ENCODE measurements at places on chromosomes 6 and 20. TPM values are rescaled to one million over a fixed set of nuclear protein-coding genes. Genes with fewer than 3 reads are reported as not detected.
A peak's percentile ranks its signal among the peaks of the same experiment; 100 is the strongest.

Gene L3MBTL3
- total RNA-seq: 5.7 TPM

Gene SPATS1
- 0.45 TPM for total RNA-seq

DNA sequence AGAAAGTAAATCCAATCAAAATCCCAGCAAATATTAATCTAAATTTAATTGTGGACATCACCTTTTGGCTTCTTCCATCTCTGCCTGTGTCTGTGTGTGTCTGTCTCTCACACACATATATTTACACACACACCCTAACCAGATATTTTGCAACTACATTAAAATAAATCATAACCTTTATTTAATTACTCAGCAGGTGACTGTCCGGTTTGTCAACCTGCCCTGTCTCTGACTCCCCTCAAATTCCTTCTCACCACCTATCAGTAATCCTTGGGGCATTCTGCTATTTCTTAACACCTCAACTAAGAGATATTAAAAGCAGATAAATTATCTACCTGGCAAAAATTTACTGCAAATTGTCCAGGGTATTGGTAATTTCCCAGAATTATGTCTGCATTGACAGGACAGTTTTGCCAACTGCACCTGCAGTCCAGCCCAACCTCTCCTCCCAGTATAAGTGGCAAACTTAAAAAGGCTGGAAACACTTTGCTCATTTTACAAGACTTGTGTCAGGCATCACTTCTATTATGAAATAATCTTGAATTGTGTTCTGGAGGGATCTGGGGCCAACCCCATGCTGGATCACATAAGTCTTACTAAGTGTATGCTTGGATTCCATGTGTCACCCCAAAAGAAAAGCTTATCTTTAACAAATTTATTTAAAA lies 216.1 kb downstream of the GMDS start:
- no peak overlapping the region for H3K4me3 ChIP-seq
- DNase-seq: no peak
- H3K36me3 ChIP-seq: no peaks in the 10 kb centered on the region
- no peak overlapping the region for H3K27ac ChIP-seq
- H3K4me1 ChIP-seq: no peaks in the 10 kb centered on the region

Gene PTCHD4
- 5.0 TPM for total RNA-seq

GRCh38 chr6:76382201-76382600 lies 309.7 kb upstream of the IMPG1 start:
- H3K4me3 ChIP-seq: no peak overlapping the region
- no peak for DNase-seq
- H3K4me1 ChIP-seq: no peaks in the 10 kb centered on the region
- H3K27me3 ChIP-seq: no peaks in the 10 kb centered on the region

- H3K27me3 ChIP-seq: no peaks in the 10 kb centered on the region
- DNase-seq: no peak
- H3K4me3 ChIP-seq: no peak overlapping the region
- H3K4me1 ChIP-seq: peaks cover 3% of the 10 kb centered on the region
- no peaks in the 10 kb centered on the region for H3K36me3 ChIP-seq
- no peak overlapping the region for H3K27ac ChIP-seq
Observed at GRCh38 chr6:134821397-134821796, 128.5 kb downstream of the ALDH8A1 start.

Gene SH3BGRL2
- 22.4 TPM for total RNA-seq

- H3K27ac ChIP-seq: no peak overlapping the region
- H3K4me3 ChIP-seq: no peak overlapping the region
- peaks cover 4% of the 10 kb centered on the region for H3K4me1 ChIP-seq
- no peak for DNase-seq
- no peaks in the 10 kb centered on the region for H3K36me3 ChIP-seq
- no peaks in the 10 kb centered on the region for H3K27me3 ChIP-seq
Observed at GRCh38 chr20:8722277-8722928, 346.5 kb upstream of the PLCB4 start.

Gene PKHD1
- total RNA-seq: 0.61 TPM

- H3K27ac ChIP-seq: peak overlapping the region; percentile 62
- H3K27me3 ChIP-seq: peaks cover 99% of the 10 kb centered on the region
- DNase-seq: no peak
- H3K4me1 ChIP-seq: peaks cover 27% of the 10 kb centered on the region
Observed at GRCh38 chr6:1393641-1394283, 4.4 kb downstream of the FOXF2 start.

DNA sequence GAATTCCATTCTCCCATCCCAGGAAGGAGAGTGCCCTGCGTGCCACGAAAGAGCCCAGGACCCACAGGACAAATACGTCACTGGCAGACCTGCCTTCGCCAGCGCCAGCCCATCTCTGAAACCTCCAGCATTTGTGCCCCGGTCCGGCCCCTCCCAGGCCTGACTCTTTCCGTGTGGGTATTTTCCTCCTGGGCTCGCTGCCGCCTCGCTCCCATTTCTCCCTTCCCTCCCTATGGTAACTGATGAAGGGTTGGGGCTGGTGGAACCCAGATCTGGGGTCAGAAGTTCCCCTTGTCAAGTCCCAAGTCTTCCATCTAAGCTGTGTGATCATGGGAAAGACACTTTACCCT lies 208.5 kb downstream of the LRFN2 start:
- no peak overlapping the region for H3K27ac ChIP-seq
- no peak for DNase-seq
- no peak overlapping the region for H3K4me3 ChIP-seq
- no peaks in the 10 kb centered on the region for H3K4me1 ChIP-seq
- H3K27me3 ChIP-seq: no peaks in the 10 kb centered on the region

GRCh38 chr20:62532921-62533320 lies 57.1 kb upstream of the GATA5 start:
- peaks cover 95% of the 10 kb centered on the region for H3K27me3 ChIP-seq
- no peak overlapping the region for H3K27ac ChIP-seq
- no peak for DNase-seq

DNA sequence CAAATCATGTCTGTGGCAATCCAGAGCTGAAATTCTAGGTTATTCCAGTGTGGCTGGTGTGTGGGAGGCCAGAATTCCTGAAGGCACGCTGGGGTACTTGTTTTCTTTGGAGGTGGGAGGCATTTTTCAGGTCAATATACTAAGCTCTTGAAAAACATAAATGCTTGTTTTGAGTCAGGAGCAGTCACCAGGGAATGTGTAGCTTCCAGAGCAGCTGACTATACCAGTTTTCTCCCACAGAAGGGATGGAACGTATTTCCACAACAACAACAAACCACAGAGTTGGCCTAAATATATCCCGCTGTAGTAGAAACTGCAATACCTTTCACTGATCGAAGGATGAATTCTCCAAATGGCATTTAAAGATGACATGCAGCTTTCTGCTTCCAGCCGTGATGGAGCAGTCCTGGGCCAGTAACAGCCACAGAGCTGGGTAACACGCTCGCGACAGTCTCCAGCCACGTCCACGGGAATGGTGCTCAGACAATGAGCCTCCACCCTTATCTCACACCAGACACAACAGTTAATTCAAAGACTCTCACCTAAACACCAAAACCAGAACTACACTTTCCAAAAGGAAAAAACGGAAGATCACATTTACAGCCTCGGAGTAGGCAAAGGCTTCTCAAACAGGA lies 23.2 kb downstream of the CHRNA4 start:
- no peaks in the 10 kb centered on the region for H3K4me1 ChIP-seq
- peaks cover 65% of the 10 kb centered on the region for H3K27me3 ChIP-seq
- no peak overlapping the region for H3K27ac ChIP-seq

DNA sequence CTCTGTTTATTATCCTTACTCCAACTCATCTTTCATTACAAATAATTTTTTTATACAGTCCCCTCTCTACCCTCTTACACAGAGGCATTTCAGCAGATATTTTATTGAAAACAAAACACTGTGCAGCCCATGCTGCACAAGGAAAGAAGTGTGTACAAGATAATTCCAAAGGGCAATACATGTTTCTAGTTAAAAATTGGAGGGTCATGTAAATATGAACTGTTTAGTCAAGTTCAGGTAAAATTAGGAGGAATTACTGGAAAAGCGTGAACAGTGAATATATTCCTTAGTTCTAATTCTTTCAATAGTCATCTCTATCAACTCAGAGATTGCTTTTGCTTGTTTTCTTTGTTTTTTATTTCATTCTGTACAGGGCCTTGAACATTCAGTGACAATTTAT lies 27.9 kb upstream of the TSPYL1 start:
- H3K4me3 ChIP-seq: no peak overlapping the region
- H3K36me3 ChIP-seq: no peaks in the 10 kb centered on the region
- H3K27me3 ChIP-seq: no peaks in the 10 kb centered on the region
- no peak for DNase-seq

Gene SMAP1
- 26.6 TPM for total RNA-seq

DNA sequence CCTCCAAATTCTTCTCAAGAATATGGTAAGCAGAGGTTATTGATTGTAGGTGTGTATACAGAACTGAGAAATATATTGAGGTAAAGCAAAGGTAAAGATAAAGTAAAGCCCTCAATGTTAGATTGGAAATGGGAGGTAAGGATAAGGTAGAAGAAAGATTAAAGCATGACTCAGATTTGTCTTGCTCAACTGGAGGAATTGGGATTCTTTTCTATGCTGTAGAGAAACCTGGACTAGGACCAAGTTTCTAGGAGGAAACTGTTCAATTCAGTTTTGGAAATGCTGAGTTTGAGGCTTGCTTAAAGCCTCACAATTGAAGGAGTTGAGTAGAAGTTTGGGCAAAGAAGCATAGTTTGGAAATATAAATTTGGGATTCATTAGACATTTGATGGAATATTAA lies 634.0 kb upstream of the PTCHD4 start:
- H3K27ac ChIP-seq: no peak overlapping the region
- DNase-seq: no peak
- no peaks in the 10 kb centered on the region for H3K4me1 ChIP-seq
- H3K4me3 ChIP-seq: no peak overlapping the region

GRCh38 chr20:19784511-19785172 lies 26.6 kb downstream of the RIN2 start:
- peak overlapping the region; percentile 69 for H3K27ac ChIP-seq
- H3K36me3 ChIP-seq: no peaks in the 10 kb centered on the region
- DNase-seq: peak; percentile 80
- no peaks in the 10 kb centered on the region for H3K27me3 ChIP-seq
- H3K4me3 ChIP-seq: no peak overlapping the region

DNA sequence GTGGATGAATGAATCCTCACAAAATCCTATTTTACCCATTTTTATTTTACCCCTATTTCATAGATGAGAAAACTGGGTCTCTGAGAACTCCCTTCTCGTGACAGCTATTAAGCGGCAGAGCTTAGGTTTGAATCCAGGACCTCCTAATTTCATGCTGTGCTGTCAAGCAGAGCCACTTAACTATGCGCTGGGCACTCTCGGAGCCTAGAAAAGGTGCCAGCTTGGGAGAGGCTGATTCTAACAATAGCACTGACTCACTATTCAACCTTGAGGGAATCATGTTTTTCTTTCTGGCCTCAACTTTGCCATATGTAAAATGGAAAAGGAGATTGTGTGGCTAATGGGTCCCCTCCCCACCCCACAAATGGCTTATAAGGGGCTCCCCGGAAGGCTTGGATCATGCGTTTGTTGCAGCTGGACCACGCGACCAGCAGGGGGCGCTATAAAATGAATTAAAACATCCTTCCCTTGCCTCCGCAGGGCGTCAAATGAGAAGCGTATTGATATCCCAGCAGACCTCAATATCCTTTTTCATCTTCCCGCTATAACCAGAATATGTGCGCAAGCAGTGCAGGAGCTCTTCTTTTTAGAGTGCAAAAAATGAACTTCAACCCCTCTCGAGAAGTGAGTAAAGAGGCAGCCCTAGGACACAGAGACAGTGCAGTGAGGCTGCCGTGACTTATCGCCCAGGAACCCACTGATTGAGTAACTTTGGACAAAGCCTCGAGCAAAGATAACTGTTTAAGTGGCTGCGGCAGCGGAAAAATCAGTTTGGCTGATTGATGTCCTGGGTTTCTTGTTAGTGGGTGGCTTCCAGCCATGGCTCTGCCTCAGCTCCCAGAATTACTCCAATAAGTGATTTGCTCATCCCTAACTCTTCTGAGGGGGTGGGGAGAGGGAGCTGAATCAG lies 12.8 kb upstream of the PDYN start:
- no peaks in the 10 kb centered on the region for H3K4me1 ChIP-seq
- no peak overlapping the region for H3K27ac ChIP-seq
- no peaks in the 10 kb centered on the region for H3K36me3 ChIP-seq
- peaks cover 96% of the 10 kb centered on the region for H3K27me3 ChIP-seq

Gene SULF2
- total RNA-seq: 40.4 TPM

Gene VWA7
- total RNA-seq: 5.0 TPM

DNA sequence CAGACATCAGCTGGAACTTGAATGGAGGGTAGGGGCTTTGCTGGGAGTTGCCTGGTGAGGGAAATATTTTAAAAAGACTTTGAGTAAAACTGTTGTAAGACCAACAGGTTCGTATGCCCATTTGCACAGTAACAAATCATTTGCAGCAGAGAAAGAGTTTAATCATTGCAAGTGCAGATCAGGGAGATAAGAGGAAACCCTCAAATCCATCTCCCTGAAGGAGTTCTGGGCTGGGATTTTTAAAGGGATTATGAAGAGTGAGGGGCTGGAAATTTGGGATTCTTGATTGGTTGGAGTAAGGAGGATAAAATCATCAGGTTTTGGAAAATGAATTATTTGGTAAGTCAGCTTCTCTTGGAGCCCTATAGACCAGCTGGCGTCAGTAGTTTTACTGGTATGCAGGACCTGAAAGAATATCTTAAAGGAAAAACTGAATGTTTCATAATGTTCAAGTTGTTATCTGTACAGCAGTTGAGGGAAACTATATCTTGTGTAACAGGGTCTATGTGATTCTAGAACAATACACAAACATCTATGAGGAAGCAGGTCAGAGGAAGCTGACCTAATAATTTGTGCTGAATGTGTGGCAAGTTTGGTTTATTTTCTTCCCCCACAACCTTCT lies 295.5 kb downstream of the PLCB1 start:
- H3K27me3 ChIP-seq: no peaks in the 10 kb centered on the region
- peaks cover 55% of the 10 kb centered on the region for H3K4me1 ChIP-seq
- no peaks in the 10 kb centered on the region for H3K36me3 ChIP-seq

Gene HLA-DRB5
- total RNA-seq: 106 TPM

DNA sequence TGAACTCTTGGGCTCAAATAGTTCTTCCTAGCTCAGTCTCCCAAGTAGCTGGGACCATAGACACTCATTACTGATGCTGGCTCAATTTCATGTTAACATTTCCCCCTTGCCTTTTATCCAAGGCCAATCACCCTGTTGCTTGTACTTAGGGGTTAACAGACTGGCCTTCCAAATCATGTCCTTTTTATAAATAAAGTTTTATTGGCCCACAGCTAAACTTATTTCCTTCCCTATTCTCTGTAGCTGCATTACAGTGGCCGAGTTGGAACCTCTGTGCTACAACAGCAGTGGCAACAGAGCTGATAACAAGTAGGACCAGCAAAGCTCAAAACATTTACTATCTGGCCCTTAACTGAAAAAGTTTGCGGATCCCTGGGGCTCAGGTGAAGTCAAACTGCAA lies 109.8 kb downstream of the ZFP64 start:
- no peak for DNase-seq
- no peaks in the 10 kb centered on the region for H3K27me3 ChIP-seq
- no peak overlapping the region for H3K4me3 ChIP-seq
- no peak overlapping the region for H3K27ac ChIP-seq
- no peaks in the 10 kb centered on the region for H3K4me1 ChIP-seq
- H3K36me3 ChIP-seq: peaks cover 9% of the 10 kb centered on the region

DNA sequence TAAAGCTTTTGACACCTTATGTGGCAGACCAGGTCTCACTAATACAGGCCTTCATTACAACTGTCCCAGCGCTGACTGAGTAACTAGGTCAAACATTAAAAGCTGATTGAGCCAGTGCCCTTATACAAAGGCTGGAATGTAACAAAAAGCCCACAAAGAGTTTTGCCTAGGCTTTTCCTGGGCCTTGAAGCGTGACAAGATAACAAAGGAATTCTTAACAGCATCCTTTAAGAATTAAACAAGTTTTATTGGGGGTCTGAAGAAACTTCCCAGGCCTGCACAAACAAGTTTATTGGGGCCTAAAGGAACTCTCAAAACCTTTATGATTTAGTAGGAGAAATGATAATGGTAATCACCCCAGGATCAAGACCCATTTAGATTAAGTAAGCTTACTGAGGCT lies 267.6 kb upstream of the FAM83B start:
- no peaks in the 10 kb centered on the region for H3K36me3 ChIP-seq
- no peaks in the 10 kb centered on the region for H3K4me1 ChIP-seq
- DNase-seq: no peak
- H3K4me3 ChIP-seq: no peak overlapping the region
- H3K27me3 ChIP-seq: no peaks in the 10 kb centered on the region
- H3K27ac ChIP-seq: no peak overlapping the region

Gene PXDC1
- 50.8 TPM for total RNA-seq

All from left lung (tissue), 14 donors.